ENCODE measurements at places on chromosomes 6 and 20.

GRCh38 chr6:108627692-108628550, 67.2 kb downstream of the FOXO3 start:
- DNase-seq: peak; percentile 77

GRCh38 chr20:20710443-20711315, 1.8 kb downstream of the RALGAPA2 start:
- no peak for DNase-seq

DNA sequence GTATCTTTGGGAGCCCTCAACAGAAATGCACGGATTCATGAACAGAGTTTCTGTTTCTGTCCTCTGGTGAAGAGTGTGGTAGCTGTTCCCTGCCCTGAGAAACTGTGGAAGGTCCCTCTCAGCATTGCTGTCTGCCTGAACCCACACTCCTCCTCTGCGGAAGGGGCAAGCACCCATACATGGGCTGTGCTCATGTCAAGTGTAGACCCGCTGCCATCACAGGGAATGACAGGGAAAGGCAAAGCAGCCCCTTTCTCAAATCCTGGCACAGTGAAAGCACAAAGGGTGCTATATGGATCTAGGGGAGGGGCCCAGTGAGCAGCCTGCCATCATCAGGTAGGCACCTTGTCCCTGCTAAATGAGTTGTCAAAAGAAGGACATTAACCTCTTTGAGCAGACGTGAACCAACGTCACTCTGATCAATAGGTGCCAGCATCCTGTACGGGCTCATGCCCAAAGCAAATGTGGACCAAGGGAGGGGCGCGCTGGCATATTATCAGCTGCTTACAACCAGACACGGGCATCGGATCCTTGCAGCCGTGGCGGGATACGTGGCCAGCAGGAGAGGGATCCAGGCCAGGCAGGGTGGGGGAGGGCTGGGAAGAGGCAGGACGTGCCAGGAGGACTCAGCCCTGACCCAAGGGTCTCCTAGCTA, 231.2 kb upstream of the PMEPA1 start:
- DNase-seq: no peak

DNA sequence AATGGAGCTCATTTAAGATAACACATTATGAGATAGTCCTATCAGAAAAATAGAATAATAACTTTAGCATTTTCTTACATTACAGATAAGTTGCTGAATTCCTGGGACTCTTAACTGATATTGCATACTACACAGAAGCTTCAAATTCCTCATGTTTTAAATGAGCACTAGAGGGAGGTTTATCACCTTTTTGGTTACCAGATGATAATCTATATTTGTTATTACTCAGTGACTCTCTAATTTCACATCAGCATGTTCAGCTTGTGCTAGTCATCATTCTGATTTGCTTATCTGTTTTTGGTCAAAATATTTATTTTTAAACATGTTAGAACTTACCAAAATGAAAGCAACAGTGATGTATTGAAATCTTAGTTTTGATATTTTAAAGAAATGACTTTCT, 20.5 kb upstream of the GJA10 start:
- DNase-seq: no peak

DNA sequence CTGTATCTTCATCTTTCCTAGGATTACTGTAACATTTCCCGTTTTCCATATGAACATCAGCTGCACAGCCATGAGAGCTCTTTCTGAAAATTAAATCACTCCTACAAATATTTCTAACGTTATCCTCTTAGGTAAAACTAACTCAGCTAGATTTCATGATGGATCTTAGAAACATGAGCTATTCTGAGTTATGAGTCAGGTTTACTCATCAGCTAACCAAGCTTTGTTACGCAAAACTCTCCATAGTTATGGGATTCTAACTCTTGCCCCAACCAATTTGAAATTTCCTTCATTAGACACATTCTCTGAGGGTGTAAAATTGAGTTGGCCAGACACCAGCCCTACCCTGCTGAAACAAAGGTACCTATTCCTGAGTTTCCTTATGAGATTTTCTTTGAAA, 14.0 kb downstream of the DEFB110 start:
- DNase-seq: no peak

DNA sequence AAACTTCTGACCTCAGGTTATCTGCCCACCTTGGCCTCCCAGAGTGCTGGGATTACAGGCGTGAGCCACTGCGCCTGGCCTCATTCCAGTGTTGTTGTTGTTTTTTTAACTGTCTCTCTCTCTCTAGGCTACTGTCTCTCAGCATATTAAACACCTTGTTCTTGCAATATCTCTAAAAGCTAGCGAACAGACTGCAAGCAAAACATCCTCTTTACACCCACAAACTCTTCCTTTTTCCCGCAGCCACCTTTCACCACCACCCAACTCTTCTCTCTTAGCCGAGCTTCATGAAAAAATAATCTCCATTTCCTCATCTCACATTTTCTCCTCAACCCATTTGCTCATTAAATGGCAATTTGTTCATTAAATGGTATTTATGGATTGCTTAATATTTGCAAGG, 45.5 kb downstream of the SGK1 start:
- DNase-seq: no peak

DNA sequence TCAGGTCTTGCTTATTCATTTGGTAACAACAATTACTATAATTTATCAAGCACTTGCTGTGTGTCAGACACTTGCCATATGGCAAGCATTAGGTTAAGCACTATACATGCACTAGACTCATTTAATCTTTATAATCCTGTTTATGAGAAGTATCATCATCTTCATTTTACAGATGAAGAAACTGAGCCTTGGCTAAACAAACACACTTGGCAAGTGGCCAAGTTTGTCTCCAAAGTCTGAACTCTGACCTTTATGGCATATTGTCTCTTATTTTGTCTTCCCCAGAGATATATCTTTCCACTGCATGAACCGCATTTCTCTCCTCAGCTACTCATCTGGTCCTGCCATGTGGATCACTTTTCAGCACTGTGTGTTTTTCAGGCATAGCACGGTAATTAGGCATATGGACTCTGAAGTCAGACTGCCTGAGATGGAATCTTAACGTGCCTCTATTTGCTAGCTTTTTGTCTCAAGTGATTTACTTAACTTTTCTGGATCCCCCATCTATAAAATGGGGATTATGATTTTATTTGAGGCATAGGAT, 4.7 kb downstream of the ADGRF5 start:
- DNase-seq: no peak

GRCh38 chr20:57479196-57479595, 45.7 kb downstream of the CTCFL start:
- no peak for DNase-seq

DNA sequence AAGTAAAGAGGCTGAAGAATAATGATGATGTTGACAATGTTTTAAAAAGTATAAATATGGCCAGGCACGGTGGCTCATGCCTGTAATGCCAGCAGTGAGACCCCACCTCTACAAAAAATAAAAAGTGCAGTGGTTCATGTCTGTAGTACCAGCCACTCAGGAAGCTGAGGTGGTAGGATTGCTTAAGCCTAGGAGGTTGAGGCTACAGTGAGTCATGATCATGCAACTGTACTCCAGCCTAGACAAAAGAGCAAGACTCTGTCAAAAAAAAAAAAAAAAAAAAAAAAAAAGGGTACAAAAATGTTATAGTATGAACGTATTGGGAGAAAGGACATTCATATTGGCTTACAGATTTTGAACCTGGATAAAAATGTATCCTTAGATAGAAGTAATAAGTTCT, 543.1 kb upstream of the IRAK1BP1 start:
- DNase-seq: peak; percentile 39

DNA sequence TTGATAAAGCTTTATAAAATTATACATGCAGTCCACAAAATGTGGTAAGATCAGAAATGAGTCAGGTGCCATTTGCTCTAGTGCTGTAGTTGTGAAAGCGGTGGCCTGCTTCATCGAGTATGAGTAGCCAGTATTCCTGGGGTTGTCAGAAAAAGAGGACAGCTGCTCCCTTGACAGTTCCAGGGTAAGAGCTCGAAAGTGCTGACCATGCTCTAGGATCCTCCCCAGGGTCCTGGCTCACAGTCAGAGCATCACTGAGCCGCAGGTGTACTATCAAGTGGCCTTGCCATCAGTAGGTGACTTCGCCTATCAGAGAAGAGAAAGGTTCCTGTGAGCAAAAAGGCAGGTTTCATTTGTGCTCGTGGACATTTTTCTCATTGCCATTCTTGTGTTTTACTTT, 3.6 kb downstream of the BTBD3 start:
- DNase-seq: no peak

DNA sequence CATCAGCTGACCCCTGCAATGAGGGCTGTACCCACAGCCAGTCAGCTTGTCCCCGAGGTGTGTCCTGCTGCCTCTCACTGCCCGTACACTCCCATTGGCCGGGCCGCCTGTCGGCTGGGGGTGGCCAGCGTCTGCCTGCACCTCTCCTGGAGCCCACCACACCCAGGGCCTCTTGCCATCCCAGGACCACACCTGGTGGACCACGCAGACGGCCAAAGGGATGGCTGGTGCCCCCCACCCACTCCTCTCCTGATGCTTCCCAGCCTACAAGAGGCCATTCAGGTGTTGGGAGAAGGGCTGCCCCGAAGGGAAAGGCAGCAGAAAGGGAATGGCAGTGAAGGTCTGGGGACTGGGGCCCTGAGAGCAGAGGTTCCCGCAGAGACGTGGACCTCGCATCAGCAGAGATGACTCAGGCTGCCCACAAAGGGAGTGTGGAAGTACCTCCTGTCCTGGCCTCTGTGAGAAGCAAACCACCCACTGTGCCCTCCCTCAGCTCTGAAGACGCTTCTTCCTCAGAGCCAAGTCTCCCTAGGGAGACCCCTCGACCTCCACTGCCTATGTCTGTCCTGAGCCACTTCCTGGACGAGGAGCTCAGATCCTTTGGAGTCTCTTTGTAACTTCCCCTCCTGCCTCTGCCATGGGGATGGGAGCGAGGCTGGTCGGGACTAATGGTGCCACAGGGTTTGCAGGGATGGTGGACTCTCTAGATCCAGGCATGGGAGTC, 60.9 kb downstream of the PYGB start:
- DNase-seq: peak; percentile 85

- peak; percentile 53 for DNase-seq
Measured at GRCh38 chr6:16669227-16669626, 92.0 kb downstream of the ATXN1 start.

DNA sequence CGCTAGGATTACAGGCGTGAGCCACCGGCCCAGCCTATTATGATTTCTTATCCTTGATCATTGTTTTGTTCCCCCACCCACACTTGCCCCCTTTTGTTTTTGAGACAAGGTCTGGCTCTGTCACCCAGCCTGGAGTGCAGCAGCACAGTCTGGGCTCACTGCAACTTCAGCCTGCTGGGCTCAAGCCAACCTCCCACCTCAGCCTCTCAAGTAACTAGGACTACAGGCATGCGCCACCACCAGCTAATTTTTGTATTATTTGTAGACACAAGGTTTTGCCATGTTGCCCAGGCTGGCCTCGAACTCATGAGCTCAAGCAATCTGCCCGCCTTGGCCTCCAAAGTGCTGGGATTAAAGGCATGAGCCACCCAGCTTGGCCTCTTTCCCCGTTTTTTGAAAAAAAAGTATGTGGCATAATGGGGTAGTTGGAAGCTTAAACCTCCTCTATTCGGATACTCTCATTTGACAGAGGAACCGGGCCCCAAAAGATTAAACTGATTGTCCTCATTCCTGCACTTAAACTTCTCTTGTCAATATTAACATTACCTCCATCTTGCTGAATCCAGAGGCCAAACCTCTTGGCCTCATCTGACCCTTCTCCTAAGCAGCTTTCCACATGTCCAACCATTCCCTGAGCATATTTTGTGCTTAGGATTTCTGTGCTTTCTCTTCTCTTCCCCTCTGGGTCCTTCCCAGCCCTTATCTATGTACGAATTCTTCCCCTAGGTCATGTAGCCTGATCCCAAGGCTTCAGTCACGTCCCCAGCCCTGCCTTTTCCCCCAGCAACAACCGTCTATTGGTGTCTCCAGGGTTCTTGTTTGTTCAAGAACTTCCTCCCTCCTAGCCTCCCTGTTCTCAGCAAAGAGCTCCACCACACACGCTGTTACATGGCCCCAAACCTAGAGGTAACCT, 6.1 kb upstream of the EZR start:
- peak; percentile 30 for DNase-seq

GRCh38 chr20:61460261-61461052, 208.4 kb downstream of the CDH4 start:
- no peak for DNase-seq

DNA sequence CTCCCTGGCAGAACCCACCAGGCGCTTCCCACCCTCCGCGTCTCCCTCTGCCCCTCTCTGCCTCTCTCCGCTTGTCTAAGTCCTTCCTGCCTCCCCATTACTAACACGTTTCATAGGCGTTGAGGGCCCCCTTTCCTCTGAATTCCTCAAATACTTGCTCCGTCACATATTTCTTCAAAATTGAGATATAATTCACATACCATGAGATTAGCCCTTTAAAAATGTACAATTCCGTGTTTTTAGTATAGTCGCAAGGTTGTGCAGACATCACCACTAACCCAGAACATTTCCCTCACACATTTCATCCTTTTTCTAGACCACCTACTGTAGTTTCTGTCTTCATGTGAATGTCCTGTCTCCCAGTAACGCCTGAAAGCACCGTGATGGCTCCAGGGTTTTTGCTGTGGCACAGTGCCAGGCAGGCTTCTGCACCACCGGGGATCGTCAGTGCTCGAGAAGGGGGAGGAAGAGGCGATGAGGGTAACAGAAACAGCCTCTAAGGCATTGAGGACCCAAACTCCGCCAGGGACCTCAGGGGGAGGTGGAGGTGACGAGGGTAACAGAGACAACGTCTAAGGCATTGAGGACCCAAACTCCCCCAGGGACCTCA, 141.9 kb upstream of the SNX9 start:
- no peak for DNase-seq

GRCh38 chr6:34928695-34929094, 39.6 kb downstream of the ANKS1A start:
- no peak for DNase-seq

GRCh38 chr20:49785852-49786175, 26.8 kb upstream of the SLC9A8 start:
- no peak for DNase-seq

- no peak for DNase-seq
Measured at GRCh38 chr20:18983796-18984195, 170.2 kb downstream of the SCP2D1 start.

DNA sequence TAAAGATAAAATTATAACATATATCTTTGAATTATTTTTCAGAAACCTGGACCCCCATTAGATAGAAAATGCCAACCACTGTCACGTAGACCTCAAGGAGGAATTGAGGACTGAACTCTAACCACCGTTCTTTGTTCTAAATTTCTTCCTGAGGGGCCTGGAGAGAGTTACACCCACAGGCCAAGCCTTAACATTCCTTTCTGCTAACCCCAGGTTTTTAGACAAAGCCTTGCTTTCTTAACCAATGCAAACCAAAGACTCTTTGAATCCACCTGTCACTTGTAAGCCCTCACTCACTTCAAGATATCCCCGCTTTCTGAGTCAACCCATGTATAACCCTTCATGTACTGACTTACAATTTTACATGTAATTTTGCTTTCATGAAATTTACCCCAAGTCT, 41.0 kb downstream of the SNX14 start:
- no peak for DNase-seq

DNA sequence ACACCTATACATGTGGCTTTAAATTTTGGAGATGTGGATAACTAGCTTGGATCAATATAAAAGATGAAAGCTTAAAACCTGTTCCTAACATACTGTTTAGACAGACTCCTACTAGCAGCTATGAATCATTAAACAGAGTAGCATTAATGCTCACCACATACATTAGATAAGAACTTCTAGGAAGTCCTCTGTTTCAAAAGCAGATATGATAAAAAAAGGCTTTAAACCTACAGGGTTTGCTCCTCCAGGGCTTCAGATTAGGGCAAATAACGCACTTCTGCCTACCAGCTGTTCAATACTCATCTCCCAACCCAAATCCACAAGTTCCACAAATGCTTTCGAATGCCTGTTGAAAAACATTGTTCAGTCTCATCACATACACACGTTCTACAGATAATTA, 1.5 kb downstream of the REPS1 start:
- DNase-seq: no peak
